Activated CD8-positive, alpha-beta memory T cell treated with anti-CD3 and anti-CD28 coated beads, Interleukin-2, amount 10 ng/mL, durations not matched to agents 7 days and 5 days (primary cell): ENCODE measurements at places on chromosomes 16 and 17.

- DNase-seq = no peak
Measured at GRCh38 chr16:66006485-66006884, 360.0 kb upstream of the CDH5 start.

GRCh38 chr17:49501496-49501895, 6.4 kb downstream of the NGFR start:
- no peak for DNase-seq

DNA sequence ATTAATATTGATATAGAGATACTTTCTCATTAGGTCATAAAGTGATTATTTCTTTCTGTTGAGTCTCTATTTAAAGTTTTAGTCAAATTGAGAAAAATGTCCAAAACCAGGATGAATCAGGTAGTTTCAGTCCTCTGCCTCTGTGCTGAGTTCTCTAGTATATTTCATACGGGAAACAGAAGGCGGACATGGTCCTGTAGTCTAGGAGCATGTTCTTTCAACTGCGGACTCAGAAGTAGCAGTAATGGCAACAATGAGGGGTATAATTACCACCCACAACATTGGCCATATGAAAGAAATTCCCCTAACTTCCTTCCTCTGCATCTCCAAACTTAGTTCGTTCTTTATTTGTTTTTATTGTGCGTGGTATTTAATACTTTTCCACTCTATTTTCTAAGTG, 50.1 kb downstream of the TBX4 start:
- DNase-seq = no peak

DNA sequence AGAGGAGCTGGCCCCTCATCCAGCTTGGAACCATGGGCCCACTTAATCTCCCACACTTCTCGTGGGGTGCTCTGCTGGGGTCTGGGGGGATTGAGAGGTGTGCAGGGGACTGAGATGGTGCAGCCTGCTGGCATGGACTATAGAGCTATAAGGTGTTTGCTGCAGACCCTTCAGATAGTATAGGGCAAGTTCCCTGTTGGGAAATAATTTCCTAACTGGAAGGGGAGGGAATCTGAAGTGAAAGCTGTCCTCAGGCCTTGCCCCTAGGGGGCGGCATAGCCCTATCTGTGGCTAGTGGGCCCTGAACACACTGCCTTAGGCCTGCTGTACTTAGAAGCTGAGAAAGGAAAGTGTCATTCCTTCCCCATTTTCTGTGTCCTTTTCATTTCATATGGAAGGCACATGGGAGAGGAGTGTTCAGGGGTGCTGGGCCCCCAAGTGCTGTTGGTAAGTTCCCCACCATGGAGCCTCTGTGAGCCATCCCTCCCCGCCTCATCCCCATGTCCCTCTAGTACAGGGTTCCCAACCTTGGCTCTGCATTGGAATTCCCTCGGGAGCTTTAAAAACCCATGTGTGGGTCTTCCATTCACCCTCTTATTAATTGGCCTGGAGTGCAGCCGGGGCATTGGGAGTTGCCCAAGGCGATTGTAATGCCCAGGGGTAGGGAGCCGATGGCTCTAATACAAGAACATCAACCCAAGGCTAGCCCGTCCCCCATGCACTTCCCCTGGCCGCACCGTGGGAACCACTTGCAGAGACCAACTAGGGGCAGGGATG, 19.7 kb downstream of the GOSR2 start:
- peak; percentile 63 for DNase-seq

- DNase-seq = no peak
Measured at GRCh38 chr17:9529033-9529700, 46.5 kb downstream of the STX8 start.

- no peak for DNase-seq
Measured at GRCh38 chr17:10683853-10684252, 13.5 kb downstream of the SCO1 start.

DNA sequence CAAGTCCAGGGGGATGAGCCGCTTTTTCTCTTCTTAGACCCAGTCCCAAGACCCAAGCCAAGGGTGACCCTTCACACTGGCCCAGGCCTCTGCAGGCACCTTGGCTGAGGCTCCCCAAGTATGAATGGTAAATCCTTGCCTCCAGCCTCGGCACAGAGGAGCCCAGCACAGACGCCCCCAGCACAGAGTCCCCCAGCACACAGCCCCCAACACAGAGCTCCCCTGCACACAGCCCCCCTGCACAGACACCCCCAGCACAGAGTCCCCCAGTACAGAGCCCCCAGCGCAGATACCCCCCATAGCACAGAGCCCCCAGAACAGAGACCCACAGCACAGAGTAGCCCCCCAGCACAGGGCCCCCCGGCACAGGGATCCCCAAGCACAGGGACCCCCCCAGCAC, 1.0 kb upstream of the MCRIP2 start:
- DNase-seq = no peak
